Stimulated activated CD4-positive, alpha-beta T cell treated with anti-CD3 and anti-CD28 coated beads, TNF-alpha, amount 100 ng/mL, for 4 hours (primary cell): ENCODE measurements at places on chromosomes 11 and 22.

GRCh38 chr22:37571258-37571991 lies 8.5 kb downstream of the LGALS2 start:
- no peak for DNase-seq

- no peak for DNase-seq
These were observed 2.0 kb upstream of the GATD1 start for GRCh38 chr11:778976-779954.

GRCh38 chr22:35506259-35506570 lies 34.4 kb upstream of the RASD2 start:
- no peak for DNase-seq

GRCh38 chr11:39542460-39542859 lies 1917.0 kb downstream of the LRRC4C start:
- no peak for DNase-seq

- DNase-seq, result no peak
These were observed 14.3 kb downstream of the TPCN2 start for GRCh38 chr11:69062873-69063651.
